Naive thymus-derived CD8-positive, alpha-beta T cell (primary cell): ENCODE measurements at places on chromosomes 11 and 22. TPM values are rescaled to one million over a fixed set of nuclear protein-coding genes. Genes with fewer than 3 reads are reported as not detected.

Gene TMEM134
- 111 TPM for total RNA-seq

Gene CTSW
- total RNA-seq, result 52.6 TPM

Gene BSCL2
- total RNA-seq, result 50.7 TPM

Gene FADS3
- 5.7 TPM for total RNA-seq

Gene TYR
- total RNA-seq, result not detected

Gene OR51E2
- total RNA-seq, result not detected

Gene GAS2
- total RNA-seq, result 6.0 TPM

Gene MPZL3
- 12.6 TPM for total RNA-seq

Gene OR4A16
- not detected for total RNA-seq

Gene OR6T1
- total RNA-seq, result not detected

Gene IL17REL
- not detected for total RNA-seq

Gene HOATZ
- not detected for total RNA-seq

Gene NXPE1
- total RNA-seq, result not detected

Gene DNAJB7
- total RNA-seq, result not detected

Gene MS4A6A
- 2.5 TPM for total RNA-seq

Gene UBQLNL
- 0.47 TPM for total RNA-seq

DNA sequence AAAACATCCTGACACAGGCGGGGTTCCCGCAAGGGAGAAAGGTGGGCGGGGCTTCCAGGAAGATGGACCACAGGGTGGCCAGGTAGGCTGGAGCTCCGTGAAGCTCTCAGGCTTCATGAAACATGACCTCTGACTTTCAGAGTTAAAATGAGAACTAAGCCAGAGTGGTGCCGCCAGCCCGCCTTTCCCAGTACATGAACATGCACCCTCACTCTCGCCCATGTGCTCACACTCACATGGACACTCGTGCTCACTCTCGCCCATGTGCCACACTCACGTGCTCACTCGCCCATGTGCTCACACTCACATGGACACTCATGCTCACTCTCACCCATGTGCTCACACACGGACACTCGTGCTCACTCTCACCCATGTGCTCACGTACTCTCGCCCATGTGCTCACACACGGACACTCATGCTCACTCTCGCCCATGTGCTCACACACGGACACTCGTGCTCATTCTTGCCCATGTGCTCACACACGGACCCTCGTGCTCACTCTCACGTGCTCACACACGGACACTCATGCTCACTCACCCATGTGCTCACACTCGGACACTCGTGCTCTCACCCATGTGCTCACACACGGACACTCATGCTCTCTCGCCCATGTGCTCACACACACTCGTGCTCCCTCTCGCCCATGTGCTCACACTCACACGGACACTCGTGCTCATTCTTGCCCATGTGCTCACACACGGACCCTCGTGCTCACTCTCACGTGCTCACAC, 10.0 kb downstream of the RNH1 start:
- no peaks in the 10 kb centered on the region for H3K4me1 ChIP-seq
- no peaks in the 10 kb centered on the region for H3K27me3 ChIP-seq
- peaks cover 10% of the 10 kb centered on the region for H3K36me3 ChIP-seq
- DNase-seq, result no peak
- no peak overlapping the region for H3K4me3 ChIP-seq

GRCh38 chr11:17734986-17735817, 621 bp downstream of the KCNC1 start:
- no peak for DNase-seq
- H3K27ac ChIP-seq, result no peak overlapping the region
- H3K36me3 ChIP-seq, result no peaks in the 10 kb centered on the region

- H3K36me3 ChIP-seq, result no peaks in the 10 kb centered on the region
- peaks cover 27% of the 10 kb centered on the region for H3K27me3 ChIP-seq
- peaks cover 4% of the 10 kb centered on the region for H3K4me1 ChIP-seq
- no peak overlapping the region for H3K4me3 ChIP-seq
- no peak overlapping the region for H3K27ac ChIP-seq
Observed at GRCh38 chr11:18243783-18244362, 4.6 kb downstream of the SAA2 start.

DNA sequence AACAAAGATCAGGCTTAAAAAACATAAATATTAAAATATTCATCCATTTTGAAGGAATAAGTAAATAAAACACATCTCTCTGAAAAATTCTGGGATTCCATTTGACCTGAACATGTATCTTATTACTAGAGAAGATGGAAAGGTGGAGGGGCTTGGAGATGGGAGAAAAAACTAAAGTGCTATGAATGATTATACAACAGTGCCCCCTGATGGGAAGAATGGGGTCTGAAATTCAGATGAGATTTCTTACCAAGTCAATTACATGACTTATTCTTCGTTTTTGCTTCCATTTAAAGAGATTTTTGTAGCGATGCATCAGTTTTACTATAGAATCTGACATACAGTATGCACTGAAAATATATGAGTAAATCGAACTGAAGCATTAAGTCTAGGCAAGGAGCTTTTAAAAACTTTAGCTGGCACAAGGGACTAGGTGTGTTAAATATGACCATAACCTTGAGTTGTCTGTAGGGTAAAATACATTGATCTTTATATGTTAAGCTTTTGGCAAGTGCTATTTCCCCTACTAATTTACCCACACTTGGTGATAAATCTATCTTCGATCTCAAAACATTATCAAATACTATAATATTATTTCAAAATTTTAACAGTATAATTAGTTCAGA, 718.8 kb downstream of the CNTN5 start:
- no peaks in the 10 kb centered on the region for H3K36me3 ChIP-seq
- H3K4me3 ChIP-seq, result no peak overlapping the region
- DNase-seq, result no peak
- H3K27ac ChIP-seq, result no peak overlapping the region
- H3K27me3 ChIP-seq, result no peaks in the 10 kb centered on the region

DNA sequence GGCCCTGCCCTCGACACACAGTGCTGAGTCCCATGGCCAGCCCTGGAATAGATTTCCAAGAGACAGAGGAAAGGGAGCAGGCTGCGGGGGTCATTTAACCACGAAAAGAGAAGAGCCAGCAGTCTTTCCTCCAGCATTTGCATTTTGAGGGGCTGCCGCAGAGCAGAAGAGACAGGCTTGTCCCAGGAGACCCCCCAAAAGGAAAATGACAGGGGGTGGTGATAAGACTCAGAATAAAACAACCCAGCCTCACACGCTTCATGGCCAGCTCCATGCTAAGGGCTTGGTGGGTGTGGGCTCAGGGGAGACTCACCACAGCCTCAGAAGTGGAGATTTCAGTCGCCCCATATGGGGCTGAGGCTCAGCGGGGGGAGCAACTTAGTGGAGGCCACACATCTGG, 16.9 kb downstream of the TRIOBP start:
- no peaks in the 10 kb centered on the region for H3K27me3 ChIP-seq
- no peaks in the 10 kb centered on the region for H3K36me3 ChIP-seq
- H3K4me1 ChIP-seq, result no peaks in the 10 kb centered on the region
- no peak overlapping the region for H3K27ac ChIP-seq
- no peak overlapping the region for H3K4me3 ChIP-seq

GRCh38 chr22:23689414-23689813, 1.4 kb upstream of the RGL4 start:
- no peak overlapping the region for H3K4me3 ChIP-seq
- peaks cover 25% of the 10 kb centered on the region for H3K4me1 ChIP-seq
- no peak overlapping the region for H3K27ac ChIP-seq
- no peaks in the 10 kb centered on the region for H3K27me3 ChIP-seq
- no peaks in the 10 kb centered on the region for H3K36me3 ChIP-seq

DNA sequence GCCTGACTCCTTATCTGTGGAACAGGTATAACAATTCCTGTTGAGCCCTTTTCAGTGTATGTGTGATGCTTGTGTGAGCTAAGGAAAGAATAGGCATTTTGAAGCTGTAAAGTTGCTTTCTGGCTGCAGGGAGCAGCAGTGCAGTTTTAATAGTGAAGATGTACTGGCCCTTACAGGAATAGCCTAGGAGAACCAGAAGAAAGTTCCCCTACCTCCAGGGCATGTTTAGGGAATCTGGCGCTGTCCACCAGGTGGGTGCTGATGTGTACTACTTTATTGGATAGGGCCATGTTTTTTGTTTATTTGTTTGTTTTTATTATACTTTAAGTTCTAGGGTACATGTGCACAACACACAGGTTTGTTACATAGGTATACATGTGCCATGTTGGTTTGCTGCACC, 11.5 kb downstream of the BMAL1 start:
- DNase-seq, result no peak
- H3K27ac ChIP-seq, result no peak overlapping the region
- H3K27me3 ChIP-seq, result no peaks in the 10 kb centered on the region
- H3K4me3 ChIP-seq, result no peak overlapping the region
- H3K4me1 ChIP-seq, result peaks cover 72% of the 10 kb centered on the region
- H3K36me3 ChIP-seq, result no peaks in the 10 kb centered on the region

GRCh38 chr11:125494561-125494960, 1.5 kb downstream of the FEZ1 start:
- H3K4me1 ChIP-seq, result peaks cover 36% of the 10 kb centered on the region
- DNase-seq, result no peak
- peaks cover 44% of the 10 kb centered on the region for H3K27me3 ChIP-seq
- H3K36me3 ChIP-seq, result peaks cover 2% of the 10 kb centered on the region

- H3K4me3 ChIP-seq, result no peak overlapping the region
- no peak overlapping the region for H3K27ac ChIP-seq
Observed at GRCh38 chr11:28877340-28877739, 769.2 kb downstream of the METTL15 start.

GRCh38 chr11:12375720-12376119, 1.7 kb upstream of the PARVA start:
- H3K36me3 ChIP-seq, result no peaks in the 10 kb centered on the region
- H3K27ac ChIP-seq, result no peak overlapping the region
- peaks cover 23% of the 10 kb centered on the region for H3K27me3 ChIP-seq
- peaks cover 13% of the 10 kb centered on the region for H3K4me1 ChIP-seq
- no peak overlapping the region for H3K4me3 ChIP-seq

- no peak for DNase-seq
- no peak overlapping the region for H3K27ac ChIP-seq
- no peaks in the 10 kb centered on the region for H3K36me3 ChIP-seq
- peaks cover 16% of the 10 kb centered on the region for H3K27me3 ChIP-seq
Observed at GRCh38 chr22:35505399-35506258, 35.0 kb upstream of the RASD2 start.

- peaks cover 38% of the 10 kb centered on the region for H3K4me1 ChIP-seq
- no peaks in the 10 kb centered on the region for H3K27me3 ChIP-seq
- peak overlapping the region; percentile 96 for H3K27ac ChIP-seq
- H3K4me3 ChIP-seq, result peak overlapping the region; percentile 98
- H3K36me3 ChIP-seq, result no peaks in the 10 kb centered on the region
Observed at GRCh38 chr11:46846510-46846830, 390 bp upstream of the CKAP5 start.

DNA sequence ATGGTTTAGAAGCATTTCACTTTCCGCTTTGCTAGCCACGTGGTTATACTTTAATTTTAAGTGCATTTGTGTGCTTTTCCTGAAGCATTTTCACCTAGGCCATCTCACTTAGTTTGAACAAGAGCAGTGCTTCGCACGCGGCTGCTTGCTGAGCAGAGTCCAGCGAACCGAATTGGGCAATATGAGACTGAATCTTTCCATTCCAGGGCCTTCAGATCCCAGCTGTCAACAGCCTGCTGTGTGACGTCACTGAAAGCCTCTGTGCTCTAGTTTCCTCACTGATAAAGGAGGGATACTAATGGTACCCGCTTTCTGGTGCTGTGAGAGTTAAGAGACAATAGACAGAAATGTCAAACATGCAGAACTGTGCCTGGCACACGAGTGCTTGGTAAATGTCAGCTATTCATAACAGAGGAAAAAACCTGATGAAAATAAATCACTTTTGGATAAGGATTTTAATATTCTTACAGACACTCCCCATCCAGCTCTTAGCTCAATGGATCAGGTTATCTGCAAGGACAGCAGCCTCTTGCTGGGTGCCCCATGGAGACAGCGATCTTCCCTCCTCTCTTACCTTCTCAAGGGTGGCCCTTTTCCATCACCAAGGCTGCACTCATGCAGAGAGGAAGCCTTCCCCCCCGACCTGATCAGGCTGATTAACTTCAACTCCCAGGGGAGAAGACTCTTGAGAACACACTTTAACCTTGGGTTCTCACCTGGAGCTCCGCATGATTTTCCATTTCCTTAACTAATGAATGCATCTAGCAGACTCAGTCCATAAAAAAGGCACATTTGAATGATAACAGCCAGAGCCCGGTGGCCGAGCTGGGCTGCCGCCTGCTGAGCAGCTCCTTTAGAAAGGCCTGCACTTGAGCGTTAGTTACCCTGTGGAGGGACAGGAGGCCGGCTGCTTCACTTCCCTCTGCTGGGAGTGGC, 3.5 kb upstream of the GLB1L3 start:
- H3K4me3 ChIP-seq, result peak overlapping the region; percentile 34
- H3K27me3 ChIP-seq, result no peaks in the 10 kb centered on the region
- H3K27ac ChIP-seq, result no peak overlapping the region
- DNase-seq, result no peak
- H3K36me3 ChIP-seq, result no peaks in the 10 kb centered on the region

- DNase-seq, result no peak
- peak overlapping the region; percentile 71 for H3K27ac ChIP-seq
- H3K4me1 ChIP-seq, result peaks cover 29% of the 10 kb centered on the region
- no peak overlapping the region for H3K4me3 ChIP-seq
- no peaks in the 10 kb centered on the region for H3K27me3 ChIP-seq
Observed at GRCh38 chr11:108302121-108302785, 79.4 kb downstream of the ATM start.

DNA sequence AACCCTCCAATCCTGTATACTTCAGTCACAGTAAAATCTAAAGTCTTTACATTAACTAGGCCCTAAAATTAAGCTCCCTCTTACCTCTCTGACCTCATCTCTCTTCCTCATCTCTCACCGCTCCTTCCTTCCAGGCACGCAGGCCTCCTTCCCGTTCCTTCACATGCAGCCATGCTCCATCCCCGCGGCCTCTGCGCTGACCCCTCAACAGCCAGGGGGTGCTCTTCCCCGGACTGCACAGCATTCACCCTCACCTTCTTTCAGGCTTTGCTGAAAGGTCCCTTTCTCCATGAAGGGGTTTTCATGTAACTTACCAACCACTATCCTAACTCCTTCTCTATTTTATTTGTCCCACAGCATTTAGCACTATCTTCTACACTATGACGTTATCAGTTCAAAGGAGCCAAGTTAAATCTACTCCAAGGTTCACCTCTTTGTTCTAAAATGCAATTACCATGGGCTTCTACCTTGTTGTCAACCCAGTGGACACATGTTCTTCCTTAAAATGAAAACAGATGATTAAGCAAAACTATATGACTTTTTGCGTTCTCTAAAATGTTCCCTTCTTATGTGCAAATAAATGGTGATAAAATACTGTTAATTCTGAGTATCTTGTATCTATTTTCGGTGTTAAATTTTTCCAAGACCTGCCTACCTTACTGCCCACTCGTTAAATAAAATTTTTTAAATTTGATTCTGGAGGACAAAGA, 57.8 kb upstream of the APOA1 start:
- DNase-seq, result peak; percentile 15
- peaks cover 29% of the 10 kb centered on the region for H3K36me3 ChIP-seq
- H3K27ac ChIP-seq, result peak overlapping the region; percentile 81
- no peaks in the 10 kb centered on the region for H3K27me3 ChIP-seq
- no peak overlapping the region for H3K4me3 ChIP-seq

GRCh38 chr22:24107661-24108060, 73.6 kb upstream of the SUSD2 start:
- no peak overlapping the region for H3K4me3 ChIP-seq
- no peak for DNase-seq
- peaks cover 13% of the 10 kb centered on the region for H3K36me3 ChIP-seq
- no peaks in the 10 kb centered on the region for H3K27me3 ChIP-seq
- no peaks in the 10 kb centered on the region for H3K4me1 ChIP-seq

GRCh38 chr11:65615229-65615949, at the start of gene PCNX3:
PCNX3 (plus strand) TSS chr11:65615776; CDS start chr11:65616312, 536 bp downstream.
- peaks cover 32% of the 10 kb centered on the region for H3K36me3 ChIP-seq
- DNase-seq, result peak; percentile 100
- no peaks in the 10 kb centered on the region for H3K27me3 ChIP-seq
- H3K27ac ChIP-seq, result peak within 1 kb of the TSS; percentile 97
